ENCODE measurements at places on chromosomes 3 and 15.
A peak's percentile ranks its signal among the peaks of the same experiment; 100 is the strongest.

GRCh38 chr3:83093222-83093572 lies 1331.8 kb upstream of the GBE1 start:
- DNase-seq: no peak

- no peak for DNase-seq
Measured at GRCh38 chr3:131796111-131796510, 238.7 kb downstream of the CPNE4 start.

- DNase-seq: no peak
Measured at GRCh38 chr3:291646-292436, 95.3 kb downstream of the CHL1 start.

DNA sequence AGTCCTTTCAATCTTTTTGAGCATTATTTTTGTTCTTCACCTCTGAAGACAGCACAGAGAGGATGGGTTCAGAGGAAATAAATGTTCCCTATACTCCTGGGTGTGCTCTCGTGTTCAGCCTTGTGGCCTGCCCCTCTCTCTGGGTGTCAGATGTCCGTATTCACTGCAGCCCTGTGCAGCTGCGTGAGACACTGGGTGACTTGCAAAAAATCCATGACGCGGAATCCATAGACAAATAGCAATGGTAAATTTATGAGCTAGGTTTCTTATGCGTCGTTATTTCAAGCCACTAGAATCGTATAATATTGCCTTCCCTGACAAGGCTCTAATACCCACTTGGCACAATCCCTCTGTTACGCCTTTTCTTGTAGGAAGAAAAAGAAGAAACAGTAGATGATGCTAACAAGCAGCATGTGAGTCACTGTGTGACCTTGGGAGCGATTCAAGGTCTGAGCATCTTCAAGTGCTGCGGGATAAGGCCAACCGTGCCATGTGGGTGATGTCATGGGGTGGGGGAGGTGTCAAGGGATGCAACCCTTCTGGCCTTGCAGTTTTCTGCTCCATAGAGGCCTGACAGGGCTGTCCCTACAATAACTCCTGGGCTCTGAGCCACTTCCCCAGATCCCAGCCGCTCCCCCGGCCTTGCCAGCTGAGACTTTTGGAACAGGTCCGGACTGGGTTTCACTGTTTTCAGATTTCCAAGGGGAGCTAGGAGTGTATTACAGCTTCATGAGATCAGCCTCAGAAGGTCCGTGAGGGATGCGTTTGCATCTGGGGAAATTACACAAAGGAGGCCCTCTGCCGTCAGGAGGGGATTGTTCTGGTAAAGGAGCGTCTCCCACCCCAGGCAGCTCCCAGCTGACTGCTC lies 47.6 kb upstream of the POMGNT2 start:
- DNase-seq: peak; percentile 69

DNA sequence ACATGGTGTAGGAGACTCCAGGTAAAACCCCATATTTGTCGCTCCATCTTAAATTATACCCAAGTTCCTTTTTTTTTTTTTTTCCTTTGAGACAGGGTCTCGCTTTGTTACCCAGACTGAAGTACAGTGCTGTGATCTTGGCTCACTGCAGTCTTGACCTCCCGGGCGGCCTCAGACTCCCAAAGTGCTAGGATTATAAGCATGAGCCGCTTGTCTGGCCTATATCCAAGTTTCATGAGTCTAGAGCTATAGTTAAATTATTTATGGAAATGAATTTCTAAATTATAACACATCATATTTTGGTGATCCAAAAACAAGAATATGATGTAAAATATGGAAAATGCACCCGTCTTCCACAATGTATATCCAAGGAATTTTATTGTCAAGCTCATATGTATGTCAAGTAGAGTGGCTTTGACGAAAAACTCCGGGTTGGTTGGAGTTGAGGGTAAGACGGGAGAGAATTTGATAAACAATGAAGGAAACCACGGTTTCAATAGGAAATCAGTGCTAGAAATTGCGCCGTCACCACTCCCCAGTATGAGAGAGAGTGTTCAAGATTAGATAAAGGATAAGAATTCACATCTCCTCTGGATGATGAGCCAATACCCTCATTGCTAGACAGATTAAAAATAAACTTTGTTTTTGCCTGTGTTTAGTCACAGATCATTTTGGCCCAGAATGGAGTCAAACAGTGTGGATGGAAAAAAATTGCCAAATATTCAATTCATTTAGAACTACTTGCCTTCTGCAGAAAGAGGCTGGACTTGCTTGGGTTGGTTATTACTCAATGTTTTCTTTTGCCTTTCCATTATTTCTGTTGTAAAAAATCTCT lies 209.2 kb upstream of the NR2F2 start:
- no peak for DNase-seq

DNA sequence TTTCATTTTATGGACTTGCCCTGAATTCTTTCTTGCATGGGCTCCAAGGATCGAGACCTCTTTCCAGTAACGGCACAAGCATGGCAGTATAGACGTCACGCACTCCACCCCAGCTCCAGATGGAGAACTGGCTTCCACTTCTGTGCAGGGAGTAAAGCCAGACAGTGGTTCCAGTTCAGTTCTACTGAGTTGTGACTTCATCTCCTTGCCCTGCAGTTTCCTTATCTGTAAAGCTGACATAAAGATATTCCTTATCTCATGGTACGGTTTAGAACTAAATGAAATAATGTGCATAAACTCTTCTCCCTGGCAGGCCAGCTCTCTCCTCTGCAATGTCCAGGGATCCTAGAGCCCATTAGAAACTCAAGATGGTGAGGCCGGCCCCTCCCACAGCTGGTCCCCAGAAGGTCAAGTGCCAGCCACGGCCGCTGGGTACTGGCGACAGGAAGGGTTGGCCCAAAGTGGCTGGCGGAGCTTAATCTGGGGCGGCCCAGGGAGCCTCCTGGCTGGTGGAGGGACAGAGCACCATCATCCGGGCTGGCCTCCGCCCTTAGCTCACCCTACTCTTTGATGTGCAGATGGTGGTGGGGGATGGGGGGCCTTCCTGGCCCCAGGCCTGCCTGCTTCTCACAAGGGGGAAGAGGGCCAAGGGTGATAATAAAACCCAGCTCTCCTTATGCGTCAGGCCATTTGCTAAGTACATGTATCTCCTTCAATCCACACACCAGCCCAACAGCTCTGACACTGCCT lies 7.2 kb downstream of the MESP2 start:
- peak; percentile 39 for DNase-seq

DNA sequence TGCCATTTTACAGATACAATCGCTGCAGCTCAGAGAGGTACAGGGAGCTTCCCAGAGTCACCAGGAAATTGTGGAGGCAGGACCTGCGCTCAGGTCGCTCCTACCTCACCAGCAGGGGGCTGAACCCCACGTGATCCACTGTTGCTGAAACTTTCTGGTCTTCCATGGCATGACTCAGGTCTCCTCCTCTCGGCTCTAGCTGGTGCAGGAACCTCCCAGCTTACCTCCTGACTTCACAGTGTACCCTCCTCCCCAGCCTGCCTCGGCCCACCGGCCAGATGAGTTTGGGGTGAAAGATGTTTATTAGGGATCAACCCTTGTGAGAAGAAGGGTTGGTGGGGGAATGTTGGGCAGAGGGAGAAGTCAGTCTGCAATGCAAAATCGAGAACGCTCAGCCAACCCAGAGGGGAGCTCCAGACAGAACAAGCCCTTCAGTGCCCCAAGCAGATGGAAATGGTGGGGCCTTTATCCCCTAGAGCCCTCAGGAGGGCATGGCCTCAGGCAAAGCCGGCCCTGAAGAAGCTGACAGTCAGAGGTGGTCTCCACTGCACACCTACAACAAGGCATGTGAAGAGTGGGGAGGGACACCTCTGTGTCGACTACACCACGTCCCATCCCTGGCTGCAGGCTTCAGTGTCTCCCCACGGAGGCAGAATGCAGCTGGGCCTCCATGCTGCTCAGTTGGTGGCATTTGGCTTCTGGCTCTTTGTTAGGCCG lies 118.6 kb upstream of the PRR20G start:
- no peak for DNase-seq

DNA sequence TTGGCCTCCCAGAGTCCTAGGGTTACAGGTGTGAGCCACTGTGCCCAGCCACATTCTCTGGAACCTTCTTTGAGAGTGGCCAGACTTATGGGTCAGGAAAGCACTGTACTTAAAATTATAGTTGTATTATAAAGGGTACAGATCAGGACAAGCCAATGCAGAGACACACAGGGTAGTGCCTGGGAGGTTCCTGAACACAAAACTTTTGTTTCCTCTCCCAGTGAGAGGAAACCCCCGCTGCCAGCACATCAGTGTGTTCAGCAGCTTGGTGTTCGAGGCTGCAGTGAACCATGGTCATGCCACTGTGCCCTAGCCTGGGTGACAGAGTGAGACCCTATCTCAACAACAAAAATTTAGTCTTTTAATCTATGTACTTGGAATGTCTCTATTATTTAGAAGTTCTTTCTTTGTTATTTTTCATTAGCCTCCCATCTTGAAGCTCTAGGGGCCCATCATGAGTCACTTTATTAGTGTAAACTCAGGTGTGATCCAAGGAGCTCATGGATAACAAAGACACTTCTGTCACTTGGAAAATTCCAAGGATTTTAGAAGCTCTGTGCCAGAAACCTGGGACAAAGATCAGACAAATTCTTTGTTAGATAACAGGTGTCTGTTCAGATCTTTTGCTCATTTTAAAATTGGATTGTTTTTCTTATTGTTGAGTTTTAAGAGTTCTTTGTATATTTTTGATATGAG lies 7.8 kb downstream of the BLOC1S6 start:
- no peak for DNase-seq

DNA sequence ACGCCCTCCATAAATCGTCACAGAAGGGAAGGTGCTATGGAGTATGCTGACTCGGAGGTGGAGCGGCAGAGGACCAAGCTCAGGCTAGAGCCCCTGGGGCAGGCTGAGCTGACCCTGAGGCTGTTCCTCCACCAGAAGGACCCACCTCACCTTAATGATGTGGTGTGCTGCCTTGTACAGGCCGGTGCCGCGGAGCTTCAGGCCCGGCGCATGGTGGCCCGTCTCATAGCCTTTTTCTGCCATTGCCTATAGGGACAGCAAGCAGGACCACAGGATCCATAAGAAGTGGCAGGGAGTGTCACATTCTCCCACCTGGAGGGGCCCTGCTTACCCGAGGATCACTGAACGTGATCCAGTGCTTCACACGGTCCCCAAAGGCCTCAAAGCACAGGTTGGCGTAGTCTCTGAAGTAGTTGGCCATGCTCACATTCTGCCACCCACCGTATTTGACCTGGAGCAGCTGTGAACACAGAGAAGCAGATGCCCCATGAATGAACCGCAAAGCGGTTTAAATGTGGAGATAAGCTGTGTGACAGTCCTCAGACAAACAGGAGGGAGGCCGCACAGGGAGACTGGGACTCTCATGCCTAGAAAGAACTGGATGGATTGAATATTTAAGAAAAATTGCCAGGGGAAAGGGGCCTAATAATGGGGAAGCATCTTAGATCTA lies 4.8 kb downstream of the LCTL start:
- DNase-seq: no peak

DNA sequence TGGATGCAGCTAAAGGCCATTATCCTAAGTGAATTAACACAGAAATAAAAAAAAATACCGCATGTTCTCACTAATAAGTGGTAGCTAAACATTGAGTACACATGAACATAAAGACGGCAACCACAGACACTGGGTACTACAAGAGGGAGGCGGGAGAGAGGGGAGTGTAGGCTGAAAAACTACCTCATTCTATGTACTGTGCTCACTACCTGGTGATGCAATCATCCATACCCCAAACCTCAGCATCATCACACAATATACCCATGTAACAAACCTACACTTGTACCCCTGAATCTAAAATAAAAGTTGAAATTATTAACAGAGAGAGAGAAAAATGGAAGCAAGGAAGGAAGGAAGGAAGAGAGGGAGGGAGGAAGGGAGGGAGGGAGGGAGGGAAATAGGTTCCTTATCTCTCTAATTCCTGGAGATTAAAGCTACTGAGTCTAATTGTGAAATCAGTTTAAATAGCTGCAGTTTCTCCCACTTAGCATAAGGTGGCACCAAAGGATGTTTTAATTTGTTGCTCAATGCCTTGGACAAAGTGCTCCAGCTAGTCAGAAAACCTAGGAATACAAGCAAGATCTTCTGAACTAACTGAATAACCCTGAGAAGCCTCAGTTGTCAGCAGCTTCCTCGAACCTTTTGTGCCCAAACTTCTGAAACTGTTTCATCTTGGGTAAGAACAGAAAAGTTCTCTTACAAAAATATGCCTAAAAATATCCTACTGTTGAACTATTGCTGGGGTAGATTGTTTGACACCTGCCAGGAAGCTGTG lies 79.4 kb upstream of the ATP11B start:
- no peak for DNase-seq
